ENCODE measurements at places on chromosomes 6 and 20.

DNA sequence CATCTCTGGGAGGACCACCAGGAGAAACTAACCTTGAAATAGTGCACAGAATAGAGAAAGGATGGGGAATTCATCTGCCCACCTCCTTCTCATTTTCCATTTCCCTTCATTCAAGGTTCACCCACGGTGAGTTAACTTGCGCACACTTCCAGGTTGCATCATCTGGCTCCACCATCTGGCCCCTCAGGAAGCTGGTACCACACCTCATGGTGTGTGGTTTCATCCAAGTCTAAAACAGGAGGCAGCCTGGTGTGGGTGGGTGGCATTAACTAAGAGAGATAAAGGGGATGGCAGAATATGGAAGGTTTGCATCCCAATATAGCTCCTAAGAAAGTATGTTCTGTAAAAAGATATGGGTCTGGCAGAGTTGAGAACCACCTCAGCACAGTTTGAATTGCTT is 3.8 kb downstream of the ZNF334 start:
- no peak for DNase-seq

- no peak for DNase-seq
Measured at GRCh38 chr6:166766769-166767168, 139.7 kb upstream of the RPS6KA2 start.

- DNase-seq, result no peak
Measured at GRCh38 chr6:157877573-157878438, 54.8 kb downstream of the SNX9 start.

GRCh38 chr6:16333580-16333979 is 95.2 kb downstream of the GMPR start:
- no peak for DNase-seq

GRCh38 chr20:49696594-49696993 is 17.1 kb downstream of the B4GALT5 start:
- no peak for DNase-seq

DNA sequence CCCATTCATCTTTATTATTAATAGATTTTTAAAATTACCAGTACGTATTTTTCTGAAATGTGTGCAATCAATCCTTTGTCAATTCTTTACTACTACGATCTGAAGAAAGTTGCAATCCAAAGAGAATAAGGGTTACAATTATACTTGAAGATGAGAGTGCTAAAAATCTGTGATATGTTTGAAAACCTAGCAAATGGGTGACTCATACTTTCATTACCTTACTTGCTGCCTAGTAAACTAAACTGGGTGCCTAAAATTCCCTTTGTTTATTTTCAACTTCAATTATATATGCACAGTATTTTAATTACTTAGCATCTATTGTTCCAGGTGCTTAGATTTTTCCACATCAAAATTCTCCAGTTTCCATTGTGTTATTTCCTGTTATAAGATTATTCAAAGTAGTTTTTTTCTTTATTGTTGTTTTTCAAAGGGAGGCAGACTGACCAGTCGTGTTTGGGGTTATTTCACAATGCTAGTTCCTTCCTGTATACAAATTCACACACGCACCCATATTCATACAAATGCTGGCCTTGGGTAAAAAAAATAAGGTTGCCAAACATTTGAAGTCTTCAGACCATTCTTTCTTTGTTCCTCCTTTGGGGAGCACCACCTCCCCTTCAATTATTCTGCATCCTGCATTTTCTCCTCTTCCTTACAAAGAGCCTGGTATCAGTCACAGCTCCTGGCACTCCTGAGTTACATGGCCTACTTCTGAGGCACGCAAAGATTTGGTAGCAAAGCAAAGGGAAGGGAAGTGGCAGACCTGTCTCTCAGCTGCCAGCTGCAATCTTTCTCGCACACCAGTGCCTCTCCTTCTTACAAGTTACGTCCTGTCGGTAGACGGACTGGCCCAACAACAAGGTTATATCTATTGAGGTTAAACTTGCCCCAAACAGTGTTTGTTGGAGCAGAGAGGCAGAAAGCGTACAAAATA is 16.2 kb upstream of the FAM135A start:
- DNase-seq, result no peak

- no peak for DNase-seq
Measured at GRCh38 chr6:147944122-147944521, 398.5 kb upstream of the SASH1 start.

Measured in AG04449 (cell line).